AG04449 (cell line): ENCODE measurements at places on chromosomes 12 and 14.

DNA sequence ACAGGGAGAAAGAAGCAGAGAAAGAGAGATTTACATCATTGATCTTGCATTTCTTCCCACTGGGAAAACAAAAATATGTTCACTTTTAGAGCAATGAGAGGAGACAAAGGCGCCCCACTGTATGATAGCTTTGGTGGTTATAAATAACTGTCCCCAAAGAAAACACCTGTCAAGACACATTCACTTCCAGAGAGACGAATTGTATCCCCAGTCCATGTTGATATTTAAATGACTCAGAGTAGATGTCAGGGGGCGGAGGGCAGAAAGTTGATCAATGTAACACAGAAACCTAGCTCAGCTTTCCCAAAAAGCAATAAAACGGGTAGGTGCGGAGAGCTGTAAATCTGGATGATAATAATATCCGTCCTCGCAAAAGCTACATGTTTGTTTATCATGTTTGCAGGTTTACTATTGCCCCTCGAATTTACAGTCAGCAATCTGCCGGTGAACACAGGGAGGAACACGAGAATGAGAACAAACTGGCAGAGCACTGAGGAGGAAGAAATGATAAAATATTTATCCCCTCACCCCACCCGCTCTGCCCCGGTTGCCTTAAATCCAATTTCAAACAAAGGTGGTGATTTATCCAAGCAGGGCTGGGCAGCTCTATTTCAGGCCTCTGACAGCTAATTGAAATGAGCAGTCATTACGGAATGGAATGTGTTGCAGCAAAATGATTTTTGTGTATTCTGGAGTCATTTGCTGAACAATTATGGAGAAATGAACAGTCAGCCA lies 84.4 kb downstream of the CMKLR1 start:
- no peak for DNase-seq

DNA sequence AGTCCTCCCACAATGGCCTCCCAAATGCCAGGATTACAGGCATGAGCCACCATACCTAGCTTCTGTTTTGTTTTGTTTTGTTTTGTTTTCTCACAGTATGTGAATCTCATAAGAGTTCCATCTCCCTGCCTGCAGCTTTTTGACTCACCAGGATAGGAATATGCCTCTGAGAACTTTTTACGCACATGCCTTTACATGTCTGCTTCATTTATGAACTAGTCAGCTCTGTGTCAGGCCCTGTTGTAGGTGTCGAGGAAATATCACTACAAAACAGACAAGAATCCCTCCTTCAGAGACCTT lies 89.0 kb downstream of the BORCS5 start:
- DNase-seq: no peak

DNA sequence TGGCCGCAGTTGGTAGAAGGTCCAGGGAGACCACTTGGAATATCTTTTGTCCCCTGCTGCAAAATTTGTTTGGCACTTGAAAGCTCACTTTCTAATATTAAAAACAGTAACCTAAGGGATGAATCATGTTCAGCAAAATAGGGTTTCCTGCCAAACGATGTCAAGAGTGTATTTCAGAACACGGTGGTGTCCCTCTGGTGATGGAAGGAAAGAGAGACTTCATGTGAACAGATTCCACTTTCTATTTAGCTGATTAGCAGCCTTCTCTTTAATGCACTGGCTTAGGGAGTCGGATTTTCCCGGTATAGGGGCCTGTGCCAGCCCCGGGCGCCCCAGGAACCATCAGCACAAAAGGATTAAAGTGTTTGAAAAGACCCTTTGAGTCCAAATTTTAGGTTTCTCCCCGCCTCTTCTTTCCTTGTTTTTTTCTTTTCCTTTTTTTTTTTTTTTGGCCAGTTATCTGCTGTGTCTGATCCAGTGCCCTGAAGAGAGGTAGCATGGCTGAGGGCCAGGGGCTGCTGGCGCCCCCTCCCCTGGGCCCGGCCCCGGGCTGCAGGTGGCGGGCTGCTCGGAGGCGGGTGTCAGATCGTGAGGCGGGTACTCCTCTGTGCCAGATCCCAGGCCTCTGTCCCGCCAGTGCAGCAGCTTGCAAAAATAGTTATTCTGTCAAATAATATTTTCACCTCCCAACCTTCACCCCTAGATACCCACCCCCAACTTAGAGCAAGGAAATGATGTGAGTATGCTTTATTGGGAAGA lies 88.3 kb downstream of the TESC start:
- no peak for DNase-seq

- DNase-seq: no peak
Observed at GRCh38 chr14:33210311-33210710, 271.6 kb downstream of the NPAS3 start.

DNA sequence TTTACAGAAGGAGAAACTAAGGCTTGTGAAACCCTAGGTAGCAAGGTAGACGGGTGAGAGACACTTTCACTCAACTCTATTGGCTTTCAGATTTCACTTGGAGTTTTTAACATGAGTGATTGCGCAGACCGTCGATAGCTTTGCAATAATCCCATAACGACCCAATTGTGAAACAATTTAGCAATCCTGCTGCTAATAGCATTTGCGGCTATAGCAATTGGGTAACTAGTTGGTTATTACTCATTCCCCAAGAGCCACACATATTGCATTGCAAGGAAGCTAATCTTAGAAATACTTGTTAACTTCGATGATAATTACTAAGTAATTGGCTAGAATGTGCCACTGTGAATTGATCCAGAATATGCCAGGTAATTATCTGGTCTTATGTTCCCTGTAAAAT lies 159.9 kb upstream of the NOS1 start:
- no peak for DNase-seq

DNA sequence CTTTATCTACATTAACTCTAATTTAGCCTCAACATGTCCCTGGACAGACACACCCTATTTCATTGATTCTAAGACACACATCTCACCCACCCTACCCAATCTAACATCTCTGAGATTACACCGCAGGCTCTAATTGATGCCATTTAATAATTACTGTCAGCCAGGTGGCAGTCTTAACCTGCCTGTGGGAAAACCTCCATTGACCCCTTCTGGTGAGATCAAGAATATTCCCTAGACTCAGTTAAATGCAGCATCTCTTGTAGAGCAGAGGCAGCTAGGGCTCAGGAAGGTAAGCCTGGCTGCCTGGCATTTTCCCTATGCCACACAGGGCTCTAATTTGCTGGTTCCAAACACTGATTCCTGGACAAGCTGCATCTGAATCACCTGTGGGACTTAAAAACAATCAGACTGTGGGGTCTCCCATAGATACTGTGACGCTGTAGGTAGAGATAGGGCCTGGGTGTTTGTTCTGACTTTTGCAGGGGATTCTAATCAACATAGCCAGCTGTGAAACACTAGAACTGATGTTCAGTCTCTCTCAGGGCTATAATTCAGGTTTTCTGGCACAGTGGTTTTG lies 14.3 kb downstream of the MCRS1 start:
- DNase-seq: no peak

- no peak for DNase-seq
Observed at GRCh38 chr14:76080025-76080424, 71.7 kb upstream of the GPATCH2L start.

GRCh38 chr12:127113945-127114344 lies 1153.0 kb upstream of the TMEM132C start:
- no peak for DNase-seq

GRCh38 chr14:104780513-104781030 lies 15.0 kb downstream of the AKT1 start:
- DNase-seq: no peak

DNA sequence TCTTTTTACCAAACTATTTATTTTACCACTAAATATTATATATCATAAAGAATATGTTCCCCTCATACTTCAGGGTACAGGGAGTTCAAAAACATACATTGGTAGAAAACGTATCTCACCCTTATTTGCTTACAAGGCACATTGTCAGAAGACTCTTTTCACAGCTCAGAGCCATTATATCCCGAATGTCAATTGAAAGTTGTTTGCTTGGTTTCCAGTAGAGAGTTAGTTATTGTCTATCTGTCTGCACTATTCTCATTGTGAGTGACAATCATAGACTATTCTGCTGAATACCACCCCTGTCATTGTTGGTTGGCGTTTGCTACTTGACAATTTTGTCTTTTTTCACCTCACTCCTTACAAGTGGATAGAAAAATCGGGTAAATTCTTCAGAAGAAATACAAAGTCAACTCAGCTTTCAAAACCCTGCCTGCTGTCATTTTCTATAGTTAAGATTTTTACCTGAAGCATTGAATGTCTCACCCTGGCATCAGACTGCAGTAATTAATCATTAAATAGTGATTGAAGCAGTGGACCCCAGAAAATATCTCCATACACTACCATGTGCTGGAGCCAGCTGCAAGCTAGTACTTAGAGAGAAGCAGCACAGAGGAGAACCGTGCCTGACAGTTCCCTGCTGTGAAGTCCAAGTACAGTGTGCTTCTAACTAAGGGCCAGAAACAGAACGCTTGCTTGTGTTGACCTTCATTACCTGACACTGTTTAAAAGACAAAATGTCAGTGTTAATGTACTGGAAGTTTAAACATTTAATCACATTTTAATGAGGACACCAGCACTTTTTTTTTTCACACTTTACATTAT lies 510.6 kb downstream of the RERGL start:
- DNase-seq: no peak

DNA sequence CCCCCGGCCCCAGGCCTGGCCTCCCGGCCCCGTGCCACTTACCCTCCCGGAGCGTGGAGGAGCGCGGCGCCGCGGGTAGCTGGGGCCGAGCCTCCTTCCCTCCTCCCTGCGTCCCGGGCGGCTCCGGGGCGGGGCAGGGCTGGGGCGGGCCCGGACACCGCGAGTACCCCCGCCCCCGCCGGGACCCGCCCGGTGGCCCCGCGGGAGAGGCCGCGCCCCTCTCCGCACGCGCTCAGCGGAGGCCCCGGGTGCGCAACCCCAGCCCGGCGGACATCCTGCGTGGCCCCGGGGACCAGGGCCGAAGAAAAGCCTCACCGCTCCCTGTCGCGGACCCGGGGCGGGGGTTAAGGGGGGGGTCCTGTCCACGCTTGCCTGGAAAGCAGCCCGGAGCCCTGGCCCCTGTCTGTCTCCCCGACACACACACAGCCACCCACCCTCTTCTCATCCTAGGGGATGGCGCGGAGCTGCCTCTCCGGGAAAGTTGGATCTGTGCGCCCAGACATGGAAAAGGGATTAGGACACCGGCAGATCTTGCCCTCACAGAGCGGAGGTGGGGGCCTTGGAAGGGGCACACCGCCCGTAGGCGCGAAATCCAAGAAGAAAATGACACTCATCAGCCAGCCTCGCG lies at the start of gene SYNE3:
Gene SYNE3, minus strand, starts transcription at position 97 of the 628 bp plus-strand sequence. CDS start 40,829 bp downstream, outside the sequence.
- no peak for DNase-seq

GRCh38 chr12:124389138-124389724 lies 94.3 kb downstream of the RFLNA start:
- no peak for DNase-seq

DNA sequence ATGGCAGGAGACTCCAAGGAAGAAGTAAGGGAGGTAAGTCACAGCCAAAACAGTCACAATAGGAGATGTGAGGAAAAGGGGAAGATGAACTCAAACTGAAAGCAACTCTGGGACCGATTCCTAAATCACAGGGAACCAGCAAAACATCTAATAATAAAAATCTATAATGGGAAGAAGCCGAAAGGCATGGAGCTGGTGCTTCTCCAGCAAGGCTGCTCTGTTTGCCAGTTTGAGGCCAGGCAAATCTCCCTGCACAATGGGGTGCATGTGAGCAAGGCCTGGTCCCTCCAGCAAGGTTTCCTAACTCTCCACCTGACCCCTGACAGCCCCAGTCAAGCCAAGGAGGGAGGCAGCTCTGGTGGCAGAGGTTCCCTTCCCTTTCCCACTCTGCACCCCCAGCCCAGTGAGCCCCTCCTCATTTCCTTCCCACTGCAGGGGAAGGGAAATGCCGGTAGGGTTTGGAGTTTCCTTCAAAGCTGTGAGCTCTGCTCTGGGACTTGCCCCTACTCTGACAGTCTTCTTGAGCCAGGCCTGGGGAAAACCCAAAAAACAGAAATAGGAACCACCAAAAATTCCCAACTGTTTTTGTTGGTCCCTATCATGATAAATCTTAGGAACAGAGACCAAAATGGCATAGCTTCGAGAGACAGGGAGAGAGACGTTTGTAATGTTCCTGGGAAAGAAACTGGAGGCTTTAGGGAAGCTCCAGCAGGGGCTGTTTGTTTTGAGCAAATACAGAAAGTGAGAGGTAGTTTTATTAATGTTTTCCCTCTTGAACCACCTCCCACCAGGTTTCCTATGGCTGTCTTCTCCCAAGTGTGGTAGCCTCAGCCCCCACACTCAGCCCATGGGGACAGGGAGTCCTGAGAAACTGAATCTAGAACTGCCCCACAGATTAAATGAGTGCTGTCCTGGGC lies 34.6 kb downstream of the FMNL3 start:
- no peak for DNase-seq

GRCh38 chr12:63977441-63977840 lies 132.9 kb downstream of the SRGAP1 start:
- DNase-seq: no peak

- DNase-seq: no peak
Observed at GRCh38 chr14:101716956-101717662, 44.4 kb upstream of the PPP2R5C start.

GRCh38 chr14:27863166-27863565 lies 903.4 kb upstream of the FOXG1 start:
- no peak for DNase-seq

DNA sequence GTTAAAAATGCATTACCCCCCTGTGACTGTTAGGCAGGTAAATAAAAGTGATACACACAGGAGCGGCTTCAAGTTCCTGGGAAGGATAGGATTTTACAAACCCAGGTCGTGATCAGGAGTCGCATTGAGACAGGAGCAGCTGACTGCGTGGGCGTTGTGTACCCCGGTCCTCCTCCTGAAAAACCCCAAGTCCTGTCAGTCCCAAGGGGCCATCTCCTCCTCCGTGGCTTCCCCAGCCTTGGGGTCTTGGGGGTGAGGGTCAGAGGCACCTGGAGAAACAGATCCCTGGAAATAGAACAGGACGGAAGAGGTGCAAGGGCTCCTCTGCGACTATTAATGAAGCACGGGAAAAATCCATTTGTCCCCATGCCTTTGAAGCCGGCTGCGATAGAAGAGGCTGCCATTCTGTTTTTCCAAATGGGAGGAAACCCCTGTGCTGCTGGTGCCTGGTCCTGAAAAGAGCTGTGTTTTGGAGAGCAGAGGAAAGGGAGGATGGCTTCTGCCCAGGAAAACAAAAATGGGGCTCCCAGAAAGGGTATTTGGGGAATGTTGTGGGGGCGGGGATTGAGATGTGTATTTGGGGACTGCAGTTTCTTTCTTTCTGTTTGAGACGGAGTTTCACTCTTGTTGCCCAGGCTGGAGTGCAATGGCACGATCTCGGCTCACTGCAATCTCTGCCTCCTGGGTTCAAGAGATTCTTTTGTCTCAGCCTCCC lies 143.1 kb downstream of the ZNF664 start:
- DNase-seq: no peak

DNA sequence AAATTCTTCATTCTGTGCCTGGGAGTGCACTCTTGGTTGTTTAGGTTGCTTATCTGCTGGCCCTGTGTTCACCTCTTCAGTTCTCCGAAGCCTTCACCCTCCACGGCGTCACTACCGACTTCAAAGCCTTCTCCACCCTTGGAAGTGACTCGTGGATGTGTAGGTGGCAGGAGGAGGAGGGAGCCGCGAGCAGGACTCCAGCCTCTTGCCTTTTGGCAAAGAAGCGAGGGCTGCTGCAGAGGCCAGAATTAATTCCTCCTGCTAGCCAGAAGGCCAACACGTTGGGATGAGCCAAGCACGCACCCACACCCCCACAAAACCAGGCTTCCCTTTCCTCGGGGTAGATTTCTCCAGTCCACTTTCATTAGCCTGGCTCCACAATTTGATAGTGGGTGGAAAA lies 86.5 kb downstream of the TBX5 start:
- no peak for DNase-seq

- DNase-seq: no peak
Observed at GRCh38 chr14:35085441-35085840, 36.3 kb downstream of the PPP2R3C start.

GRCh38 chr12:123973552-123974341 lies 732 bp downstream of the ZNF664 start:
- no peak for DNase-seq
